ENCODE measurements at places on chromosomes 13 and 19.

GRCh38 chr19:58300620-58301019 lies 4.6 kb upstream of the ERVK3-1 start:
- no peak for DNase-seq

GRCh38 chr13:26853323-26853722 lies 92.7 kb upstream of the GPR12 start:
- no peak for DNase-seq

DNA sequence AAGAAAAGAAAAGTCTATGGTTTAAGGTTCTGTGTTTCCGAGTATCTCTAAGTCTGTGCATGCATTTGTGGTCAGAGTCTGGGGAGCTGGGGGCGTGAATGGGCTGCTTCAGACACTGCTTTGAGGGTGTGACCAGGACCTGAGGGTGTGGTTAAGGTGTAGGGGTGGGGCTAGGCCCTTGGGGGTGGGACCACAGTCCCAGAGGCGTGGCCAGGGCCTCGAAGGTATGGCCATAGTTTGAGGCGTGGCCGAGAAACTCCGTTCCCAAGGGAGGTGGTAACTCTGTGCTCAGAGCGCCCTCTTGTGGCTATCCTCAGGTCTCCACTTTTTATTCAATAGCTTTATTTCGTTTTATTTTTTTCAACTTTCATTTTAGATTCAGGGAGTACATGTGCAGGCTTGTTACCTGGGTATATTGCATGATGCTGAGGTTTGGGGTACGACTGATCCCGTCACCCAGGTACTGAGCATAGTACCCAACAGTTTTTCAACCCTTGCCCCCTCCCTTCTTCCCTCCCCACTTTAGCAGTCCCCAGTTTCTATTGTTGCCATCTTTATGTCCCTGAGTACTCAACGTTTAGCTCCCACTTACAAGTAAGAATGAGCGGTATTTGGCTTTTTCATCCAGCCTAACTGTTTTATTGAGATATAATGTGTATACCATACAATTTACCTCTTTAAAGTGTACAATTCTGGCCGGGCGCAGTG lies 7.0 kb upstream of the CBLC start:
- peak; percentile 97 for DNase-seq

GRCh38 chr13:32045537-32045936 lies 14.0 kb downstream of the FRY start:
- no peak for DNase-seq

- DNase-seq, result no peak
These were observed 11.2 kb upstream of the MADCAM1 start for GRCh38 chr19:485077-485476.

DNA sequence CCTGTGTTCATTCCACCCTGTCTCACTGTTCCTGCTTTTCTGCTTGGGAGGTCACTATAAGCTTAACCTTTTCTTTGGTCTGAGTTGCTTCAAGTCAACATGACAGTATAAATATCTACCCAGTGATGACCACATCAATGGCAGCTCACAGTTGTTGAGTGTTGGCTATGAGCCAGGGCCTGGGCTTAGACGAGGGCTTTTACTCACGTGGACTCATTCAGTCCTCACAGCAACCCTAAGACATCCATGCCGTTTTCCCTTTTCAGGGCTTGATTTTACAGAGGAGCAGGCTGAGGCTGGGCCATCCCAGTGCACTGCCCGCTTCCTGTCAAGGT lies 10.2 kb upstream of the CCDC97 start:
- DNase-seq, result no peak

GRCh38 chr19:48415395-48415794 lies 21.9 kb downstream of the GRIN2D start:
- DNase-seq, result peak; percentile 43

GRCh38 chr19:9323557-9323918 lies 441 bp upstream of the ZNF559 start:
- peak; percentile 7 for DNase-seq

All from stimulated activated CD8-positive, alpha-beta memory T cell treated with anti-CD3 and anti-CD28 coated beads, Interleukin-15, amount 100 ng/mL, for 1 hour (primary cell).